Lower leg skin (tissue), 4 donors: ENCODE measurements at places on chromosomes 7 and 10. TPM values are rescaled to one million over a fixed set of nuclear protein-coding genes. Genes with fewer than 3 reads are reported as not detected.

Gene CALD1
- 68.7 TPM for total RNA-seq

Gene PNLIPRP3
- total RNA-seq: 60.8 TPM

Gene PTTG1IP2
- not detected for total RNA-seq

Gene CFAP70
- 0.94 TPM for total RNA-seq

Gene TMEM243
- 34.7 TPM for total RNA-seq

Gene METTL27
- total RNA-seq: 6.3 TPM

Gene ECHDC3
- total RNA-seq: 139 TPM

Gene SAP25
- total RNA-seq: not detected

Gene SHLD2
- 14.9 TPM for total RNA-seq

Gene ASB10
- not detected for total RNA-seq

Gene MACC1
- 15.7 TPM for total RNA-seq

Gene SCART1
- total RNA-seq: 1.8 TPM

Gene PCGF5
- total RNA-seq: 43.4 TPM

Gene MYPN
- total RNA-seq: 0.52 TPM

Gene ENTPD1
- 9.7 TPM for total RNA-seq

Gene OR9A2
- total RNA-seq: not detected

Gene COL1A2
- total RNA-seq: 28.0 TPM

Gene CALHM3
- not detected for total RNA-seq

Gene ADCYAP1R1
- total RNA-seq: 1.2 TPM

Gene CDHR3
- 2.4 TPM for total RNA-seq

Gene SLK
- 51.9 TPM for total RNA-seq

Gene PIP
- total RNA-seq: 64.4 TPM

Gene PON3
- 12.0 TPM for total RNA-seq

Gene CDNF
- total RNA-seq: 2.3 TPM

Gene RASA4B
- 21.6 TPM for total RNA-seq

Gene SAMD9
- 3.9 TPM for total RNA-seq

Gene GDF2
- not detected for total RNA-seq

Gene WIPF3
- 0.23 TPM for total RNA-seq

Gene ZNF800
- total RNA-seq: 43.3 TPM

Gene C10orf120
- total RNA-seq: not detected

Gene ANKRD61
- not detected for total RNA-seq

Gene DOCK4
- 9.0 TPM for total RNA-seq

Gene DPP6
- total RNA-seq: 1.6 TPM

Gene PARG
- 24.0 TPM for total RNA-seq

Gene PNLIP
- total RNA-seq: not detected

Gene NKX1-2
- 1.1 TPM for total RNA-seq

Gene SDK1
- total RNA-seq: 6.6 TPM

Gene SUN3
- total RNA-seq: not detected

Gene UPK3BL2
- total RNA-seq: 22.0 TPM

Gene GRM8
- not detected for total RNA-seq

Gene ANXA7
- 103 TPM for total RNA-seq

Gene CTNNA3
- total RNA-seq: 0.04 TPM

Gene BEND7
- total RNA-seq: 4.6 TPM

Gene ASB4
- total RNA-seq: not detected

Gene NPFFR1
- 0.22 TPM for total RNA-seq

Gene TAS2R3
- 0.46 TPM for total RNA-seq

Gene SPDYE2B
- total RNA-seq: not detected

Gene COBL
- total RNA-seq: 78.0 TPM

Gene CRPPA
- 1.5 TPM for total RNA-seq

Gene CLRN3
- total RNA-seq: not detected

Gene CPEB3
- total RNA-seq: 15.2 TPM

Gene GBX1
- not detected for total RNA-seq

Gene ATG9B
- 125 TPM for total RNA-seq

Gene TEX47
- total RNA-seq: not detected
